Activated CD8-positive, alpha-beta memory T cell treated with anti-CD3 and anti-CD28 coated beads for 1 hour (primary cell): ENCODE measurements at places on chromosomes 4 and X.

- no peak for DNase-seq
Observed at GRCh38 chrX:38817004-38817703, 15.9 kb downstream of the MID1IP1 start.

GRCh38 chr4:16032396-16032770, 51.4 kb downstream of the PROM1 start:
- DNase-seq = no peak

DNA sequence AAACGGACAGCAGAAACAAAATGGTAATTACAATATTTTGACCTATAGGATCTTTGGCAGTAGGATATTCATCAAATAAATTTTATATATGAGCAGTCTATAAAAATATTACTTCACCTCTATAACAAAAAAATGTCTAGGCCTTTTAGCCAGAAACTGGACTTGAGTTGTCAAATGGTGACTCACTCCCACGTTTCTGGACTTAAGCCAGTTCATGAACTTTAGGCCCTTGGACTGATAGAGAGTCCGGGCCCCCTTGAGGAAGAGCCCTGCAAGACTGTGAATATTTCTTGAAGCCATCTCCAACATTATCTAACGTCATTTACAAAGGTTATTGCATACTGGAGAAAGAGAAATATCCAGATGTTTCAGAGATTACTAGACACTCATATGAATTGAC, 106.8 kb upstream of the FAM47A start:
- DNase-seq = no peak

GRCh38 chr4:163166041-163166579, 580 bp downstream of the NAF1 start:
- DNase-seq = peak; percentile 17

- no peak for DNase-seq
Observed at GRCh38 chr4:157172011-157172410, 48.5 kb upstream of the GRIA2 start.
